Muscle of leg (tissue), 16 donors: ENCODE measurements at places on chromosomes 5 and 9. TPM values are rescaled to one million over a fixed set of nuclear protein-coding genes. Genes with fewer than 3 reads are reported as not detected.

DNA sequence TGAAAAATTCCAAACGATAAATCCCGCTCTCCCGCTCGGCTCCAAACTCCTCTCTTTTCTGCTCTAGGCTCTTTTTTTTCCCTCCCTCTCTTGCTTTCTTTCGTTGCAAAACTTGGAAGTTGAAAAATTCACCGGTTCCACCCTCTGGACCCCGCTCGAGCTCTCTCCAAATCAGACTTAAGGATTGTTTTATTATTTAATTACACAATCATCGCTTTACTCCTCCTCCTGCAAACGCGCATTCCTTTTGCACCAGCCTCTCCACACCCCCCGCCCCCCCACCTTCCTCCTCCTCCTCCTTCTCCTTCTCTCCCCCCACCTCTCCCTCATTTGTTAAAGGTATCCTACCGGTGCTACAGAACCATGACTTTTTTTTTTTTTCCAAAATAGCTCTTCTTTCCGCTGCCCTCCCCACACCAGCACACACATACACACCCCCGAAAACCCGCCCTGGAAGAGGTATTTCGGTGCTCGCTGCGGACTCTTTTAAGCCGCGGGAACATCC is 535 bp upstream of the NFIB start:
- peak; percentile 97 for DNase-seq

GRCh38 chr5:96726802-96727201 is 64.6 kb downstream of the CAST start:
- no peak for DNase-seq

DNA sequence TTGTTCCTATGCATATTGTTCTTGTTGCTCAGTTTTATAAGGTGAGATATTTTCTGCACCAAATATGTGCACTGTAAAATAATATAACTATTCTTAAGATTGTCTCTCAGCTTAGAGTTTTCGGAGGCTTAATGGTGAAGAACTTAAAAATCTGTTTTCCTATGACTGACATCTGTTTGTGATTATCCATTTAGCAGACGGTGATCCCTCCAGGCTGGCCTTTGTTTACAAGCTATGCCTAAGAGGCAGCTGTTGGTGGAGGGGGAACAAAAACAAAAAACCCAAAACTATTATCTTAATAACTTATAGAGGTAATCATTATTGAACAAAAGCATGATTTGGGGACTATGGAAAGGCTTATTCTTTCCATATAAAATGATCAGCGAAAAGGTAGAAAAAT is 658 bp downstream of the PDCD1LG2 start:
- no peak for DNase-seq

Gene IFNA13
- 0.04 TPM for total RNA-seq

Gene PTPN3
- 3.1 TPM for total RNA-seq

Gene PCDHGA12
- 2.4 TPM for total RNA-seq

Gene OCLN
- 2.4 TPM for total RNA-seq

Gene VCP
- total RNA-seq = 188 TPM

Gene DCTN4
- total RNA-seq = 34.6 TPM
